WTC11 (cell line): ENCODE measurements at places on chromosomes 1 and 21.

DNA sequence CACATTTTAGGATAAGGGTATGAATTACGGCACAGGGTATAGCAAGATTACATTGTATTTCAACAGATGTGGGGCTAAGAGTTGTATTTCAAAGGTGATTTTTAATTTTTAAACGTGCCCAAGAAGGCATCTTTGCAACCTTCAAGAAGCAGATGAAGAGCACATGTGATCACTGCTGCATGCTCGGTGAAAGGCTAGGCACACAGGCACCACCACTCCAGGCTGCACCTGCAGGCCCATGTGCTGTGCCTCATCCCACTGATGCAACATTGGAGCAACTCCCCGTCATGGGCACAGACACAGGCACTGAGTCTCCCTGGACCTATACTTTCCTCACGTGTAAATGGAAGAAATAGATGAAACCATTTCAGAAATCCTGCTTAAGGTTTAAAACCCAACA, 23.5 kb downstream of the UBE2G2 start:
- no peak for DNase-seq
- H3K4me3 ChIP-seq: no peak overlapping the region
- peak overlapping the region; percentile 59 for H3K27ac ChIP-seq
- no peaks in the 10 kb centered on the region for H3K27me3 ChIP-seq
- H3K36me3 ChIP-seq: peaks cover 63% of the 10 kb centered on the region

DNA sequence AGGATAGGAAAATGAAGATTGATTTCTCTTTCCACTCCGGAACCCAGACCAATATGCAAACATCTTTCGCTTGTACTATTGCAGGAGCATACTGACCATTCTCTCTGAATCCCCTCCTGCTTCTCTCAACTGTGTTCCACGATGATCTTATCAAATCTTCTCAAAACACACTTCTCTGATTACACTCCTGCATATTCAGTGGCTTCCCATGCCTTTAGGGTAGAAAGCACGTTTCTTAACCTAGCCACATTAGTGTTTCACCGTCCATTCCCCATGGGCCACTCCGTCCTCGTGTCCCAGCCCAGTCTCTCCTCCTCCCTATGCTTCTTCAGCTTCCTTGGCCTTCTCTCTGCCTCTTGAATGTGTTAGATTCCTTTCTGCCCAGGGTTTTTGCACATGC, 198.5 kb downstream of the ZP4 start:
- no peak overlapping the region for H3K4me3 ChIP-seq
- peaks cover 14% of the 10 kb centered on the region for H3K4me1 ChIP-seq
- no peak for DNase-seq
- H3K27ac ChIP-seq: peak overlapping the region; percentile 39; the same call in 1 of the 2 replicates

DNA sequence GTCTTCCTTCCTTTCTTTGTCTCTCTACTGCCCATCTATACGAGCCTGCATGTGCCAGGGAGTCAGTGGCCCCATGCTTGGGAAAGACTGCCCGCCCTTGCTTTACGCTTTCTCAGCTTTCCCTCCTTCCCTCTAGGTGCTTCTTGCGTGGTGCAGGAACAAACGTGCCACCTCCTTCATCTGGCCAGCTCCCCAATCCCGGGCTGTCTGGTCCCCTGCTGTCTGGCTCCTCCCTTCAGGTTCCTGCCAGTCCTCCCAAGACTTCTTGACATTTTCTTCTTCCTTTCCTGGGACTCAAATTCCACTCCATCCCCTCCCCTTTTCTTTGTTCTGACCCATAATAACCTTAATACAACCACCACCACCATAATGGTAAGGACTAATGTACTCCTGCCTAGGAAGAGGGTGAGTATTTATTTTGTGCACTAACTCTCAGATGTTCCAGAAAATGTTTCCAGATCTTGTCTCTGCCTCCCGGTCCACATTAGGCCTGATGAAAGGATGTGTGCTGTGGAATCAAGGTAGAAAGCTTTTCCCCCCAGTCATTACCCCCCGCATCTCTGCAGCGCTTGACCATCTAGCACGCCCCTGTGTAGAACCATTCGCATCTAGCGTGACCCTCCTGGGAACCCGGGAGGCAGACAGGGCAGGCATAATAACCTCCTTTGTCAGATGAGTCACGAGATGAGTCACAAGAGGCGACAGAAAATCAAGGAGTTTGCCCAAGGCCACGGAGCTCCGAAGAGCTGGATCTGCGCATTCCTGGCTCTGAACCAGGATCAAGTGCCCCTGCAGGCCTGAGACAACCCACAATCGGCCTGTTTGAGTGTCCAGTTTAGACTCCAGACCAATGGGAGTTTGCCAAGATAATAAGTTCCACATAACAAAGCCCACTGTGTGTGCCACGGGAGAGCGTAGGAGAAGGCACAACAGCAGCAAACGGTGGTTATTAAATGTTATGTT, 60.1 kb upstream of the NEK2 start:
- no peak overlapping the region for H3K4me3 ChIP-seq
- no peak overlapping the region for H3K27ac ChIP-seq
- H3K27me3 ChIP-seq: no peaks in the 10 kb centered on the region
- peaks cover 14% of the 10 kb centered on the region for H3K4me1 ChIP-seq
- DNase-seq: no peak

DNA sequence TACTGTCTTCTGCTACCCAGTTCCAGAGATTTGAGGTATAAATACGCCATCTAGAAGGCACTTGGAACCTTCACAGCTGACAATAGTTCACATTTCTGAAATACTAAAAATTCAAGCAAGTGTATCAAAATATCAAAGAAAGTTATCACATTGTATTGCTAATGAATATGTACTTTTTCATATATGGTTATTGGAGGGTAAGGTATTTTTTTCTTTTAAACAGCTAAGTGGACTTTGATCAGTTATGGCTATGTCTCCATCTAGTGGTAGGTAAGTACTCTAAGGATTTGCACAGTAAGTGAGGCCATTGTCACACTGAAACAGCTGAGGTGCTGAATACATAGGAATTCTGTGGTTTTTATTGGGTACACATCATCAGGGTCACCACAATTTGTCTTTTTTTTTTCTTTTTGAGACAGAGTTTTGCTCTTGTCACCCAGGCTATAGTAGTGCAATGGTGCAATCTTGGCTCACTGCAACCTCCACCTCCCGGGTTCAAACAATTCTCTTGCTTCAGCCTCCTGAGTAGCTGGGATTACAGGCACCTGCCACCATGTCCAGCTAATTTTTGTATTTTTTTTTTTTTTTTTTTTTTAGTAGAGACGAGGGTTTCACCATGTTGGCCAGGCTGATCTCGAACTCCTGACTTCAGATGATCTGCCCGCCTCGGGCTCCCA, 49.1 kb upstream of the CR2 start:
- H3K4me1 ChIP-seq: no peaks in the 10 kb centered on the region
- H3K4me3 ChIP-seq: no peak overlapping the region

DNA sequence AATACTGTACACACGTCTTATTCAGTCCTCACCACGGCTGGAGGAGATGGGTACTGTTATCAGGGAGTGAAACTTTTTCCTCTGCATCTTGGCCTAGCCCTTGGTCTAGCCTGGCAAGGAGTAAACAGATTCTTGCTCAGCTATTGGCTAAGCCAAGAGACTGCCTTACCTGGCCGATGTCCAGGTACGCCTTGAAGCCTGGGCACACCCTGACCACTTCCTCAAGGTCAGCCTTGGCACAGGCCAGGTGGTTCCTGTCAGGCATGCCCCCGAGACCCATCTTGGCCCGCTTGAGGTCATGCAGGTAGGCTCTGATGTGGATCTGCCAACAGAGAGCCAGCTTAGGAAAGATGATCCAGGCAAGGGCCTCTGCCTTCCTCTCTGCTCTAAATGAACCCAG, 17.8 kb upstream of the PARS2 start:
- peaks cover 55% of the 10 kb centered on the region for H3K27me3 ChIP-seq
- peak overlapping the region; percentile 52 for H3K4me3 ChIP-seq
- H3K4me1 ChIP-seq: peaks cover 5% of the 10 kb centered on the region; the same call in 1 of the 2 replicates
- no peaks in the 10 kb centered on the region for H3K36me3 ChIP-seq
- no peak for DNase-seq

DNA sequence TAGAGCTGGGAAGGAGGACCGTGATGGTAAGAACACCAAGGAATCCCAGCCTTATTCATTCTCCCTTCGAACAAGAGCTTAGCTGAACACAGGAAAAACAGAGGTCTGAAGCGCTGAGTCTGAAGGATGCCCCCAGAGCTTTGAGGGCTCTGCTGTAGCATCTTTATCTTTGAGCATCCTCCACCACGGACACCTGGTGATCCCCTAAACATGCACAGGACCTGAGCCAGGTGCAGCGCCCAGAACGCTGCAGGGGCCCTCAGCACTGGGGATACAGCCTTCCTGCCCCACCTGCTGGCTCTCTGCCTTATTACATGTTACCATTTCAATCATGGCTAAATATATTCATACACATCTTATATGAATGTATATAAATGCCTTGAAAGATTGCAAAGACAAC, 7.7 kb upstream of the GPATCH4 start:
- no peak overlapping the region for H3K4me3 ChIP-seq
- DNase-seq: peak; percentile 60
- peaks cover 5% of the 10 kb centered on the region; the same call in 1 of the 2 replicates for H3K27me3 ChIP-seq
- no peaks in the 10 kb centered on the region for H3K36me3 ChIP-seq
- no peak overlapping the region for H3K27ac ChIP-seq

GRCh38 chr1:25255706-25256577, 8.7 kb upstream of the RSRP1 start:
- H3K27me3 ChIP-seq: no peaks in the 10 kb centered on the region
- H3K36me3 ChIP-seq: no peaks in the 10 kb centered on the region
- peaks cover 18% of the 10 kb centered on the region for H3K4me1 ChIP-seq
- no peak overlapping the region for H3K4me3 ChIP-seq

DNA sequence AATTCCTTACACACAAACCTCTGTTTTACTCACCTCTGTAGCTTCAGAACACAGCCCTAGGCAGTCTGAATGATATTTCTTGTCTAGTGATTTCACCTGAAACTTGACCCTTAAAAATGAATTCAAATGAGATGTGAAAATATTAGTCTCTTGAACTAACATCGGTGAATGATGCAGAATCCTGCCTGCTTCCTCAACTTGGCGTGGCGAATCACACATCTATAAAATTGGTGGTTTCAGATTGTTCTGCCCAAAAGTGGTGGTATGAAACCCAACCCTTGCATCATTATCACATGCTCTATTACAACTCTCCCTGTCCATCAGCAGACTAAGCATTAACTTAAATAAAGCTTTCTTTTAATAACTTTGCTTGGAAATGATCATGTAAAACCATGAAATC, 26.9 kb upstream of the C1orf21 start:
- no peak overlapping the region for H3K27ac ChIP-seq
- no peaks in the 10 kb centered on the region for H3K4me1 ChIP-seq
- H3K36me3 ChIP-seq: no peaks in the 10 kb centered on the region
- no peak for DNase-seq
- H3K4me3 ChIP-seq: no peak overlapping the region

GRCh38 chr21:32587651-32588050, 2.3 kb upstream of the TCP10L start:
- H3K36me3 ChIP-seq: no peaks in the 10 kb centered on the region
- no peaks in the 10 kb centered on the region for H3K27me3 ChIP-seq
- DNase-seq: no peak
- H3K27ac ChIP-seq: no peak overlapping the region
- H3K4me1 ChIP-seq: peaks cover 5% of the 10 kb centered on the region
- H3K4me3 ChIP-seq: no peak overlapping the region

DNA sequence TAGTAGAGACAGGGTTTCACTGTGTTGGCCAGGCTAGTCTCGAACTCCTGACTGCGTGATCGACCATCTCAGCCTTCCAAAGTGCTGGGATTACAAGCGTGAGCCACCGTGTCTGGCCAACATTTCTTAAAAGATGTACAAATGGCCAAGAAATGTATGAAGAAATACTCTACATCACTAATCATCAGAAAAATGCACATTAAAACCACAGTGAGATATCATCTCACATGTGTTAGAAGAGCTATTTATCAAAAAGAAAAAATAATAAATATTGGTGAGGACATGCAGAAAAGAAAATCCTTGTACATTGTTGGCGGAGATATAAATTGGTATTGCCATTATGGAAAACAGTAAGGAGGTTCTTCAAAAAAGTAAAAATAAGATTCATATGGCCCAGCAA, 33.6 kb upstream of the TNFSF18 start:
- H3K27me3 ChIP-seq: no peaks in the 10 kb centered on the region
- no peak overlapping the region for H3K4me3 ChIP-seq
- H3K4me1 ChIP-seq: no peaks in the 10 kb centered on the region
- no peaks in the 10 kb centered on the region for H3K36me3 ChIP-seq
- no peak overlapping the region for H3K27ac ChIP-seq

DNA sequence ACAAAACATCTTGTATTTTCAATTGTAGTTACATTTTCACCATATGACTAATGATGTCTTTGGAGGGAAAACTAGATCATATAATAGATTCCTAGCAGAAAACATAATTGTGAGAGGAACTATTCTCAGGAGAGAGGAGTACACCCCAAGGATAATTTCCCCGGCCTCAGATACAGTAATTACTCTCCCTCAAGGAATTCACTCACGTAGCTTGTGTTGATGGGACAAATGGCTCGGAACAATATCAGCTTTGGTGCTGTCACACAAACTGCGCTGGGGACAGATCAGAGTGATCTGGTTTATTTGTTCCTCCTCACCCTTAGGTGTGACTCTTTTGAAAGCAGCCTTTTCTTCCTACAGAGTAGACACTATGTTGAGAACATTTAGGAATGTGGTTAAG, 11.2 kb downstream of the ABCG1 start:
- no peak overlapping the region for H3K27ac ChIP-seq
- peaks cover 17% of the 10 kb centered on the region for H3K27me3 ChIP-seq
- DNase-seq: no peak
- H3K4me1 ChIP-seq: peaks cover 17% of the 10 kb centered on the region

DNA sequence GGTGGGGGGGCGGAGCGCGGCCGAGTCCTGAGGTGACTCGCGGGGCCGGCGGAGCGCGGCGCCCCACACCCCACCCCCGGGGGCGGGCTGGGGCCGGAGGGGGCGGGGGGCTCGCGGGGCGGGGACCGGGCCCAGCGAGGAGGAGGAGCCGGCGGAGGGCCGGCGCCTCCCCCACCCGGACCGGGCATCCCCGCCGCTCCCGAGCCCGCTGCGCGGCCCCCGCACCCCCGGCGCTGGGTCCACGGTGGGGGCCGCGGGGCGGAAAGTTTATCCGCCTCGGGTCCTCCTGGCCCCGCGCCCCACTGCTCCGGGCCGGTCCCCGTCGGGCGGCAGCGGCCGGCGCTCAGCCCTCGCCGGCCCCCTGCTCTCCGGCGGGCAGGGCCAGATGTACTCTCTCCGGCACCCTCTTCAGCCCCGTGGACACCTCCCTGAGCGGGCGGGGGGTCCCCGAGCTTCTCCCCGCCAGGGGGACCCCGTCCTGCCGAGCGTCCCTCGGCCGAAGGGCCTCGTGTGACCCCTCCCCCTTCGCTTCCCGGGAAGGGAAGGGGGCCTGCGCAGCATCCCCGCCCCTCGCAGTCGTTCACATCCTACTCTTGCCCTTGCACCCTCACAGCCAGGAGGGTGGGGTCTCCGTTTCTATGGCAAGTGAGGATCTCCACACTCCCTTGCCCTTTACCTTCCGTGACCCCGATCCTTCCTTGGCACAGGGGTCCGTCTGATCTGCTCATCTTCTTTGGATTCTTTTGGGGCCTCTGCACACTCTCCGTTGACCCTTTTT, 663 bp downstream of the CAMTA1 start:
- H3K4me1 ChIP-seq: peaks cover 43% of the 10 kb centered on the region
- no peaks in the 10 kb centered on the region for H3K36me3 ChIP-seq
